ENCODE measurements at places on chromosomes 12 and 14. TPM values are rescaled to one million over a fixed set of nuclear protein-coding genes. Genes with fewer than 3 reads are reported as not detected.
A peak's percentile ranks its signal among the peaks of the same experiment; 100 is the strongest.

KRT1 gene
- total RNA-seq, result not detected

DNA sequence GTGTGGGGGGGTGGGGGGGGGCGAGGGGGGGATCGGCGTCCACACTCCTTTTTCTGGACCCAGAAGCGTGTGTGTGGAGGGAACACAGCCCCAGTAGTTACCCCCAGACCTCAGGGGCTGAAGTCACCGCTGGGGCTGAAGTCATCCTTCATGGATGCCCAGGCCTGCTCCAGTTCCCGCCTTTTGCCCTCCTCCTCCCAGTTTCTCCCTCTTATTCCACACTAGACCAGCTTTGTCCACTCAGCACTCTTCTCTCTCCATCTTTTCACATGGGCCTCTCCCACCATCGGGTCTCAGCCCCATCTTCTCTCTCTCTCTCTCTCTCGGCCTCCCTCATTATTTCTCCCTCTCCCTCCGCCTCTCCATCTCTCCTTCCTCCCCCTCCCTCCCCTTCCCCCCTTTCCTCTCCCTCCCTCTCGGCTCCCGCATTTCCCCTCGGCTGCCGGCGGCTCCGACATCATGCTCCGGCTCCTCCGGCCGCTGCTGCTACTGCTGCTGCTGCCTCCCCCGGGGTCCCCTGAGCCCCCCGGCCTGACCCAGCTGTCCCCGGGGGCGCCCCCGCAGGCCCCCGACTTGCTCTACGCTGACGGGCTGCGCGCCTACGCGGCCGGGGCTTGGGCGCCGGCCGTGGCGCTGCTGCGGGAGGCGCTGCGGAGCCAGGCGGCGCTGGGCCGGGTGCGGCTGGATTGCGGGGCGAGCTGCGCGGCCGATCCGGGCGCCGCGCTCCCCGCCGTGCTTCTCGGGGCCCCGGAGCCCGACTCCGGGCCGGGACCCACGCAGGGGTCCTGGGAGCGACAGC is at the start of gene P3H3:
TSS of gene P3H3 (plus strand) at position 426 of the 799 bp plus-strand sequence. CDS start at position 460, 34 bp downstream.
- DNase-seq, result no peak

DNA sequence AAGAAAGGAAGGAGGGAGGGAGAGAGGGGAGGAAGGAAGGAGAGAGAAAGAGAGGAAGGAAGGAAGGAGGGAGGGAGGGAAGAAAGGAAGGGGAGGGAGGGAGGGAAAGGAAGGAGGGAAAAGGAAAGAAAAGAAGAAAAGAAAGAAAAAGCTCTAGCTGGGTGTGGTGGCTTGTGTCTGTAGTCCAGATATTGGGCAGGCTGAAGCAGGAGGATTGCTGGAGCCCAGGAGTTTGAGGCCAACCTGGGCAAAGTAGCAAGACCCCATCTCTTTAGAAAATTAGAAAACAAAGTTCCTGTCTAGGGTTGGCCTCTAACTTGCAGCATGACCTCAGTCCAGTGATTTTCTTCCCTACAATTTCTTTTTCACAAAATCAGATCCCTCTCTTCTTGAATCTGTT is 208.2 kb upstream of the NUDT4 start:
- DNase-seq, result no peak

DNA sequence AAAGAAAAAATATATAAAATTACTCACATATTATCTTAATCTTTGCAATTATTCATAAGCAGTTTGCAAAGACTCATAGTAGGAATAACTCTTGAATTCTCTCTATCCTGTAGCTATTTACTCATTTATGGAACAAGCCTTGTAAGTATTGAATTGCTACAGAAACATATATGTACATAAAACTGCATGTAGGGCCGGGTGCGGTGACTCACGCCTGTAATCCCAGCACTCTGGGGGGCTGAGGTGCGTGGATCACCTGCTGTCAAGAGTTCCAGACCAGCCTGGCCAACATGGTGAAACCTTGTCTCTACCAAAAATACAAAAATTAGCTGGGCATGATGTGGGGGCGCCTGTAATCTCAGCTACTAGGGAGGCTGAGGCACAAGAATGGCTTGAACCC is 286.2 kb downstream of the PPFIA2 start:
- DNase-seq, result no peak

- DNase-seq, result peak; percentile 64
Measured at GRCh38 chr12:65925626-65926025, 101.3 kb downstream of the HMGA2 start.

DNA sequence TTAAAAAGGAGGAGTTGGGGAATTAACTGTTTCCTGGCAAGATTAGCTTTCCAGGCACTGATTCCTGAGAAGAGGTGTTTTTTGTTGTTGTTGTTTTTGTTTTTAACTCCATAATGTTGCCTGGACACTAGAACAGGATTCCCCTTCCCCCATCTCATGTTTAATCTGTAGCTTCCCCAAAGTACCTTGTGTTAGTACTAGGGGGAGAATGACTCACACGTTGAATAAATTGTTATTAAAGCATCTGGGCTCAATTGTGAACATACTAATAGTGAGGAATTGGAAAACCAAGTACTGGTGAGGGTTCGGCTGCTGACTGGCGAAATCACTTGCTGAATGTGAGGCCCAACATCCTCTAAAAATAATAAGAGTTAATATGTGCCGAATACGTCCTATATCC is 1.3 kb upstream of the GNG2 start:
- no peak for DNase-seq

- DNase-seq, result no peak
Measured at GRCh38 chr14:104432611-104433231, 146.8 kb upstream of the C14orf180 start.

DNA sequence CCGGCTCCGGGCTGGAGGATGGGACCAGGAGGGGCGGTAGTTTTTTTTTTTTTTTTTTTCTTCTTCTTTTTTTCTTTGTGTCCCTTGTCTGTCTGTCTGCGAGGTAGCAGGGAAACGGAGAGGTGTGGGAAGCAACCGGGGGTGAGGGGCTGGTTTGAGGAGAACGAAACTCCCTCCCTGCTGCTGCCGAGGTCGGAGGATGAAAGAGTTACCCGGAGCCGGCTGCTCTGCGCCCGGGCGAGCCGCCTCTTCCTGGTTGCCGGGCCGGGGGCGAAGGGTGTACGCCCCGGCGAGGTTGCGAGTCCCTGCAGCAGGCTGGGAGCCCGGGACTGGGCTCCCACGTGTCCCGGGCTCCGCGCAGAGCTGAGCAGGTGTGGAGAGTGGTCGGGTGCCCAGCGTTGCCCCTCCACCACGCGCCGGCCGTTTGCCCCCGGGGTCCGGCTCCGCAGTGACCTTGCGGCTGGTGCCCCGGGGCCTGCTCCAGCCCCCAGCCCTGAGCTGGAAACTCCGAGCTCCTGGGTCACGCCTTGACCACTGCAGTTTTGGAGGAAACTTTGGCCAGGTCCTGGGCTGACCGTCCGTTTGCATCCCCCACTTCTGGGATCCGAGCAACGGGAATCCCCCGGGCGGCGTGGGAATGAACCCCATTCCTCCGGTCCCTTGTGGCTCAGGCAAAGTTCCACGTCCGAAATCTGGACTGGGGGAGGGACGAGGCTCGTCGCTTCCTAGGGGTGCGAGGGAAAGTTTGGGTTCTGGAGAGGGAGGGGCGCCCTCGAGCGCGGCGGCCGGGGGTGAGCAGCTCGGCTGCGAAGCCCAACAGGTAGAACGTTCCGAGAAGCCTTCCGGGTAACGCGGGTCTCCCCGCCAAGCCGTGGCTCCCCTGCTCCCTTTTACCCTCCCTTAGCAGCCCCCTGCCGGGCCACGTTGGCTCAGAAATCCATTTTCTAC is 1.3 kb downstream of the CHST11 start:
- no peak for DNase-seq

GRCh38 chr14:23118506-23119362 is at the start of gene CEBPE:
TSS of gene CEBPE (minus strand) at chr14:23119255. CDS start at chr14:23119091, 164 bp downstream.
- no peak for DNase-seq

DNA sequence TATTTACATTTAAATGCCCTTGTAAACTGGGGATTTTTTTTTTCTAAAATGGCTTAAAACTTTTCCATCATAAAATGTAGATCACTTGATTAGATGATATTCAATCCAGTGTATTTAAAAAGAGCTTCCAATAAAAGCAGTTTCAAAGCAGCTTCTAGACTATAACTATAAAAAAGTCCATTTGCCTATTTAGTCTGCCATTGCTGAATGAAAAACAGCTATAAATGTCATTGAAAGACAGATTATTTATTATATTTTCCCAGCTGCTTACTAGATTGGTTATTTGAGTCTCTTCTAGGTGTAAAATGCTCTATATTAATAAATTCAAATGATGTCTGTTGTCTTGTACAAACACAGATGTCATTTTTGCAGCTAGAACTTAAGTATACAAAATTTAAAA is 414.8 kb downstream of the RMST start:
- no peak for DNase-seq

NOPCHAP1 gene
- total RNA-seq, result 4.3 TPM

- no peak for DNase-seq
Measured at GRCh38 chr14:104826861-104827176, 25.9 kb downstream of the ZBTB42 start.

DNA sequence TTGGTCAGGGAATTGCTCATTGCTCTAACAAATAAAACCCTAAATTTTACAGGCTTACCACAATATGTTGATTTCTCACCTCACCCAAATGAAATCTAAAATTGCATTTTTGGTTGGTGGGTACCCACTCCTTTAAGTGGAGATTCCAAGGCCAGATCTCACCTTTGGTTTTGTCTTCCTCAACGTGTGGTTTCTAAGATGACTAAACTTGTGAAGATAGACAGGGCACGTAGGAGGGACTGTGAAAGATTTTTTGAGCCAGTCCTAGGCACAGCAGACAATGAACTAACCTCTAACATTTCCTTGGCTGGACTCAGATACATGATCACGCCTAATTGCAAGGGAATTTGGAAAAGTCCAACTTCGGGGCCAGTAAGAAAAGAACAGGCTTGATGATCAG is 1003.9 kb downstream of the FLRT2 start:
- DNase-seq, result no peak

DBX2 gene
- total RNA-seq, result not detected

Data from dermis microvascular lymphatic vessel endothelial cell (primary cell).